ENCODE measurements at places on chromosomes 5 and 9.

DNA sequence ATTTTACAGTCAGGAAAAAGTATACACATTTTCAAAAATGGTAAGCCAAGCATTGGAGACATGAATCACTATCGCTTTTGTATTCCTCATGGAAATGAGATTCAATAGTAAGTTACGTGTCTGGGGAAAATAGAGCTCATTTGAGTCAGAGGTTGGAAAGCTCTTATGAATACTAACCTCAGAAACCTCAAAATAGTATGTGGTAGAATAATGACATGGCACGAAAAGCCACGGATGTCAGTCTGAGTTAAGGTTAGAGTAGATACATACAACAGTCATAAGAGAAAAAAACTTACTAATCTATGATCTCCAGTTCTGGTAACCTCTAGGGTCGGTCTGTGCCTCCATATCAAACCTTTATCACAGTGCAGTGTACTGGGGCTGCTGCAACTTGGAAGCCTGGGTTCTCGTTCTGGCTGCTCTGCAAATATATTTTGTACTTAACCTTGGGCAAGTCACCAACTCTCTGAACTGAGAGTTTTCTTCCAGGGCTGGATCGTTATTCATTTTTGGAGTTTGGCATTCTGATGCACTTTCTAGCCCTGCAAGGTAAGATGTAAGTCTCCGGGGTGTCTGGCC, 31.8 kb downstream of the MAP1B start:
- DNase-seq = no peak

DNA sequence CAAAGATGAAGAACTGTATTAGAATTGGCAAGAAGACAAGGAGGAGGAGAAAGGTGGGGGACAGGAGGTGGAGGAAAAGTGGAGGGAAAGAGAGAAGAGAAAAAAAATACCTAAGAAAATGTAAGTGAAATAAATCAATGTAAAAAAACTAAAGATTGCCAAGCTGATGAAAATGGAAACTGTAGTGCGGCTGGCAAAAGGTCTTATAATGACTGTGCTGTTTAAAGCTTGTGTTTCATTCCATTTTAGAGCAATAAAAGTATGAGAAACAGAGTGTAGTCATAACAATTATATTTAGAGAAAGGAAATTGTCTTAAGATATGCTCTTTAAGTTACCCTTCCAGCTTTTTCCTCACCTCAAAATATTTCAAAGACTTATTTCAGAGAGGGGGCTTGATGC, 670.5 kb upstream of the SEMA6A start:
- no peak for DNase-seq

DNA sequence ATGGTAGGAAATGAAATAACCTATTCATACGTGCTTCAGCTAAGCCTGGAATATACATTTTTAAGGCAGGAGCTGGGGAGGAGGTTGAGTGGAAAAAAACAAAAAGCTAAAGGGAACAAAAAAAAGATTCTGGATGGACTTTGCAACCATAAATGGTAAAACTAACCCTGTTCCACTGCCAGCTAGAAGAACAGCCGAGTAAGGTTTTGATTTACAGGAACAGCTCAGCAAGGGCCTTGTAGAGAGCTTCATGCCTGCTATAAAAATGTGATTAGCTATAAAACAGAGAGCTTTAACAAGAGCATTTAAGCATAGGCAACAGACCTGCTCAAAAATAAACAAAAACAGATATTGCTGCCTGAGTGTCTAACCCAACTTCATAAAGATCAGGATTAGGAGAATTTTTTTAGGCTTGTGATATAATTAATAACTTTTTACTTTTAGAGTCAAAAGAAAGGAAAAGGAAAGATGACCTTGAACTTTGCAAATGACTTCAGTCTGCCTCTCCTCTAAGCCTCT, 194.8 kb downstream of the FBXL7 start:
- DNase-seq = no peak

GRCh38 chr5:132761321-132762240, 14.4 kb downstream of the CCNI2 start:
- DNase-seq = no peak

GRCh38 chr5:174900240-174900865, 176.0 kb downstream of the MSX2 start:
- DNase-seq = no peak

DNA sequence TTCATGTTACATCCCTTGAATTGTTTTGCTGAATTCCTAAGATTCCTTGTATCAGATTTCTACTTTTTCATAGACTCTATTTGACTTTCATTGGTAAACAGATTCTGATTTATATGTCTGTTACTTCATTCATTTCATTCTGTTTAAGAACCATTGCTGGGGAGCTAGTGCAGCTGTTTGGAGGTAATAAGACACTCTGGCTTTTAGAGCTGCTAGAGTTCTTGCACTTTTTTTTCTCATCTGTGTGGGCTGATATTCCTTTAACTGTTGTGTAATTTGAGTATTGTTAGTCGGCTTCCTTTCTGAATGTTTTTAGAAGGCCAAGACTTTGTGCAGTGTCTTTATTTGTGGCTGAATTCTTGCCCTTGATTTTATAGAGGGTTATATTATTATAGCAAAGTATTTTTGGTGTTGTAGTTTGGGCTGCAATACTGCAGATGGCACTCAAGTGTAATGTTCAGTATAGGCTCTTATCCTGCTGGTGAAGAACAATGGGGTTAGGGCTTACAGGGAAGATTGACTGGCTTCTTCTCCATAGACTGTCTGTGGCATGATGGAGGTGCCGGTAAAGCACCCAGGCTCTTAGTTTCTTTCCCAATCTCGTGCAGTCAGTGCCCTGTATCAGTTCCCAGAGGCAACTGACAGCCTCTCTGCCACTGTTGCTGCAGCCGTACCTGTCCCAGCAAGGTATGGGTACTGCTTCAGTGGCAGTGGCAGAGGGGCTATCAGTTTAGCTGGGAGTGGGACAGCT, 162.2 kb downstream of the OXCT1 start:
- DNase-seq = no peak

DNA sequence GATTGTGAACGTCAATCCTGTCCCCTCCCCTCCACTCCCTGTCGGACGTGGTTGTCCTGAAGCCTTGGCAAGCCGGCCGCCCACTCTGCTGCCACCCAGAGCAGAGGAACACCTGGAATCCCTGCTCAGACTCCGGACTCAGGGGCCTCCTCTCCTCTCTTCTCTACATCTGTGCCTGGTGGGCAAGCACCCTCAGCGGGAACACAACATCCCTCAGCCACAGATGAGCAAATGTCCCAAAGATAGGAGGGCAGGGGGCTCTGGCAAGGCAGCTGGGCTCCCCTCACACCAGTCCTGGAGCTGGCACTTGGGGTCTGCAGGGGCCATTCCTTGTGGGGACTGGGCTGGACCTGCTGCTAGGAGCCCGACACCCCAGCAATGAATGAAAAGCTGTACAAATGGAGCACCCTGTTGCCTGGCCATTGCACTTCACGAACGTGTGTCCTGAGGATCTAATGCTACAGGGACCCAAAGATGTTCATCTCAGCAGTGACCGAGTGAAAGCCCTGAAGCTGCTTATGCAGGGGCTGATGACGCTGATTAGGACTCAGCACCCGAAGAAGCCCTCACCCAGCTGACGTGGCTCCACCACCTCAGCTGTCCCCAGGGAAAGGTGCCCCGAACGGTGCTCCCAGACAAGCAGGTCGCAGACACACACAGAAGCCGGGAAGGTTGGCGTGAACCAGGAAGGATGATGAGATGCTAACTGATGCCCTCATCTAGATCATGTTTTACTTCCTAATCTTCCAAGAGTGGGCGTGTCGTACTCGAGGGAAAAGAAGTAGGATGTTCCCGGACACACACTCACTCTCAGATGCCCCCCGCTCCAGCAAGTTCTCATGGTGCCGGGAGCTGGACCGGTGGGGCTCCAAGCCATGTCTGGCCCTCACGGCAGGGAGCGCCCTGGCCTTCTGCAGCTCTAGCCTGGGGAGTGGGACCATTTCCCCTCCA, 177.0 kb upstream of the PPP1R26 start:
- no peak for DNase-seq

DNA sequence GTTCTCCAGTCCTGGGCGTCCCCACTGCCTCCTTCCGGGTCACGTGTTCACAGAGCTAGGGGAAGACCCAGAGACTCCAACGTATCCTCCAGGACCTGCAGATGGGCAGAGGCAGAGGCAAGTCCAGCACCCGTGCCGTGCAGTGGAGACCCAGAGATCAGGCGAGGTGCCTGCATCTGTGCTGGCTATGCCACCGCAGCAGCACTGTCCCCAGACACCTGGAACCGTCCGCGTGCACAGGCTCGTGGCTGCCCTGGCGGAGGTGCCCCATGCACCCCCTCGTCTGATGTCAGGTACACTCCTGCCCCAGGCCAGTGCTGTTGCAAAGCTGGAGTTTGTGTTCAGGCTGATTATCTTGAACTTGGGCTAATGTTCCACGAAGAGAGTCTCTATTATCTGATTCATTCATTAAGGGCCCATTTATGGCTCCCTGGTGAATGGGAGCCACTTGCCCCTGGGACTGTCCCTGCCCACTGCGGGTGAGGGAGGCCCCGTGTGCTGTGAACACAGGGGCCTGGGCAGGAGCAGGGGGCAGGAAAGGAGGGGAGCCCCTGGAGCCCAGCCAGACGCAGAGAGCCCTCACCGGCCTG, 13.7 kb downstream of the IRX4 start:
- no peak for DNase-seq

GRCh38 chr5:172777881-172778814, 7.2 kb upstream of the DUSP1 start:
- no peak for DNase-seq

GRCh38 chr5:170166101-170166500, 60.4 kb downstream of the FOXI1 start:
- DNase-seq = no peak

DNA sequence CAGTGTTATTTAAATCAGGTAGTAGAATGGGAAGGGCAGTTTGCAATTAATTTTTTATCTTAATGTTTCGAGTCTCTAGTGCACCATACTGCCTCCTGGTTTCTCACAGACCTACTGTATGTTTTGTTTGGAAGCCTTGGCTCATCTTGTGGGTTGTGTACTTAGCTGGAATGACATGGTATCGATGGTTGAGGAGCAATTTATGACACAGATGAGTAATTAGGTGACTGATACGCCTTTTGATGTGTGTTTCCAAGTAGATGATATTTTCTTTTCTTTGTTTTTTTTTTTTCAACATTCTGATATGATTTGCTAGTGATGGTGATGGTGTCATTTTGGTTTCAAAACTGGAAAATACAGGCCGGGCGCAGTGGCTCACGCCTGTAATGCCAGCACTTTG, 16.1 kb downstream of the BASP1 start:
- no peak for DNase-seq

- DNase-seq = no peak
These were observed 3.1 kb downstream of the TBC1D9B start for GRCh38 chr5:179904463-179905160.

- DNase-seq = no peak
These were observed 71.5 kb downstream of the ELAVL2 start for GRCh38 chr9:23754551-23754950.

DNA sequence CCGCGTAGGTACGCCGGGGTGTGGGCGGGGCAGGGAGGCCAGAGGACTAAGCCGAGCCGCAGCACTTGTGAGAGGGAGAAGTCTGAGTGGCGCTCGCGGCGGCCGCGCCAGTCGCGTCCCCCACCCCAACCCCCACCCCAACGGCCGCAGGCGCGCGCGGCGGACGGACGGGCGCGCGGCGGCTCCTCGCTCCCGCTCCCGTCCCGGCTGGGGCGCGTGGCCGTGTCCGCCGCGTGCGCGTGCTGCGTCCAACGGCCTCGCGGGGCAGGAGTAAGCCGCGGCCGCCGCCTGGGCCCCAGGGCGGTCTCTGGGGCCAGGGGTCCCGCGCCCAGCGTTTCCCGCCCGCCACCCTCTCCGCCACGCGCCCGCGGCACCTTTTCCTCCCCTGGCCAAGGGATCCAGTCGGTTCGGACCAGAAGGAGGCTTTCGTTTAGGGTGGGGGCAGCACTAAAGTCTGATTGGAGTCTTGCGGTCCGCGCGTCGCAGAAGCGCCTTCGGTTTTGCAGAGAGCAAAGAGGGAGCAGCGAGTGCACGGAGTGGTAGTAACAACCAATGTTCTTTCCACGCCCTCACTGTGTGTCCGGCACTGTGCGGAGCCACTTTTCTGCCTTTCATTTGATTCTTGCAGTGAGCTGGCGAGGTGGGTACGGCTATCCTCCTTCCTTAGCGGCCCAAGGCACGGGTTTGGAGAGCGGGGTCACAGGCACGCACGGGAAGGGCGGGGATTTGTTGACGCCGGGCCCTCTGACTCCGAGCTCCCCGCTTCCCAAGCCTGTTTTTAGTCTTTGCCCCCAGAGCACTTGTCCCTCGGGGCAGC, 483 bp downstream of the G3BP1 start:
- DNase-seq = peak; percentile 28

DNA sequence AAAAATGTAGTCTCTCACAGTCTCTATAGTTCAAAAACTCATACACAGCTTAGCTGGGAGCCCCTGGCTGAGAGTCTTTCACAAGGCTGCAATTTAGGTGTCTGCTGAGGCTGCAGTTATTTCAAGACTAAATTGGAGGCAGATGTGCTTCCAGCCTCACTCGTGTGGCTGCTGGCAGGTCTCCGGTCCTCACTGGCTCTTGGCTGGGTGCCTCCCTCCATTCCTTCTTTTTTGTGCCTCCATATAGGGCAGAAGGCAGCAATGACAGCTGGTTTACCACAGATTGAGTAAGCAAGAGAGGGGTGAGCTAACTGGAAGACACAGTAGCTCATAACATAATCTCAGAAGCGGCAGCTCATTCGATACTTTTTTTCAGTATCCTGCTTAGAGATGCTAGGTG, 2167.7 kb upstream of the WWC1 start:
- no peak for DNase-seq

DNA sequence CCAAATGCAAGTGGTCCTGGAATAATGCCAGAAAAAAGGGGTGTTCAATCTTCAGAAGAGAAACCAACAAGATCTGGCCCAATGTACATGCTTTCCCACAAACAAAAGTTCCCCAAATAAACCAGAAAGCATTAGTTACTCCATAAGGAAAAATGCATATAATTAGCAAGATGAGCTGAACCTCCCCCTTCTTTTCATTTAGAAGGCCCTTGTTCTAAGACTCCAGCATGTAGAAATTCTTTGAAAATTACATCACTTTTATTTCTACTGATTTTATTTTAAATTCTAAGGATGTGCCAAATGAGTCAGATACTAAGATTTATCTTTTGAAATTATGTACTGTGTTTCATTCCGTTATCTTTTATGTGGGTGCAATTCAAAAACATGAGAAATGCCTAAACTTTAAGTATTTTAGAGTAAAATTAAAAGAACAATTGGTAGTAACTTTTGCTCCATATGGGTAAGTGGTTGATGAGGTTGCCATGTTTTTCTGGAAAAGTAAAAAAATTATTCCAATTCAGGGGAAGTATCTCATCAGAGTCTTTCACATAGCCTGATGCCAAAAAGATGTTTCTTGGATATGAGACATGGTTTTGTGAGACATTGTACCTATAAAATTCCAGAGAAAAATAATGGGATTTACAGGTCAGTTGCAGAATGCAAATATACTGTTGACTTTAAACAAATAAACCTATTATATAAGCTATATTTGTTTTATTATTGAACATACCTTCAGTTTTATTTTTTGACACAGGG, 106.5 kb upstream of the CCDC112 start:
- DNase-seq = no peak

GRCh38 chr5:16178745-16179372, 732 bp downstream of the MARCHF11 start:
- peak; percentile 20 for DNase-seq

DNA sequence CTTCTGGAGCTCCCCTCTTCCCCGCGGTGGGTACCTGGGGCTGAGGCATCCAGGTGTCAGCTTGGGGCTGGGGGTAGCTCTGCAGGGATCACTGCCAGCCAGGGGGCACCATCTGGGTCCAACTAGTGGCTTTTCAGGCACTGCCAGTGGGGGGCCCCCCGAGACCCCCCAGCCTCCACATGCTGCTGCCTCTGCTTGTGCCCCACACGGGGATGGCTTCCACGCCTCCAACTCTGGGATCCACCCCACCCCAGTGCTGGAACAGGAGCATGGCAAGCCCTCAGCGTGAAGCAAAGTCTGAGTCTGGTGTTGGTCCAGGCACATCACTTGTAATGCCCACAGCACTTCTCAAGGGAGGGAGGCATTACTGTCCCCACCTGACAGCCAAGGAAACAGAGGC, 260.5 kb upstream of the MVB12B start:
- no peak for DNase-seq

Measured in NCI-H2029 treated with DMSO at 0.1 percent for 48 hours (cell line).